ENCODE measurements at places on chromosomes 4 and X.

DNA sequence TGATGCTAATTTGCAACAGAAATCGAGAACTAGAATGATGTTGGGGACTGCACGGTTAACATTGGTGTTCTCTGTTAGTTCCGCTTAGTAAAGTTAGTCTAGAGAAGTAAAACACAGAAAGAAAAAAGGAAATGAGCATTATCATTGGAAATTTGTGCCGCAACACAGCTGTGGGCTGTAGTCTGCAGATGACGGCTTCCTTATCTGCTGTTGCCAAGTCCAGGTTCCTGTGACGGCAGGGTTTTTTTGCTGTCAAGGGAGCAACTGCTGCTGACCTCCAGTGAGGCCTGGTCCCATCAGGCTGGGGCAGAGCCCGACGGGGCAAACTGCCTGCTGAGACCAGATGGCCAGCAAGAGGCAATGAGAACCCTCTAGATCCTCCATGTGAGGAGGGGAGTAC is 38.9 kb upstream of the PHEX start:
- DNase-seq, result no peak

DNA sequence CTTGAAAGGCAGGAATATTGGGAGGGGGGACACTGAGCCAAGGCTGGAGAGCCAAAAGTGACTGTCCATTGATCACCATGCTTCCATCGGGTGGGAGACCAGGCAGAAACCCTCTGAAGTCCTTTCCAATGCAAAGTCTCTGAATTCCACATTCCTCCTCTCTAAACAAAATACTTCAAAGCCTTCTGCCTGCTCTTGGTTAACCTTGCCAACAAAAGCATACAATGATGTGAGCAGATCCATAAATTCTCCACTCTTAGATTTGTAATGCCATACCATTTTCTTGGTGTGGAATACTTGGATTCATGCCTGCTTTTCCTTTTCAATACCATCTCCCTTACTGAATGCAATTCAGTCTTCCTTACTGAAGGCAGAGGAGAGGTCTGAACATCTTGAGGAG is 74.1 kb upstream of the FAM9B start:
- DNase-seq, result no peak

- no peak for DNase-seq
These were observed 95.3 kb downstream of the TAB3 start for GRCh38 chrX:30793767-30794103.

DNA sequence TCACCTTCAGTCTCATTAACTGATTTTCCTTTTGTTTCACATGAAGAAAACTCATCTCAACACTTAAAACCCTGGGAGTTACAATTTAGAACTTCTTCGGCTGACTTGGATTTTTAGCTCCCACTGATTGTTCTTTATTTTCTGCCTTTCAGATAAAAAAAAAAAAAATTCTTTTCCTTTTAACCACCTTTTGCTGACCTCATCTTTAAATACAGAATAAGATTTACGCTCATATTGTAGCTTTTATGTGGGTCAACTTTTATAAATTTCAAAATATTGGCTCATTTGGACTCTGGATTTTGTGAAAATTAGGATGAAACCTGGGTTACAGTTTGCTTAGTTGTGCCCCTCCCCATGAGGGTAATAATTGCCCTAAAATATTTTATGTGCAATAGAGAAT is 659.3 kb downstream of the ZNF674 start:
- DNase-seq, result no peak
